ENCODE measurements at places on chromosomes 6 and 20. TPM values are rescaled to one million over a fixed set of nuclear protein-coding genes. Genes with fewer than 3 reads are reported as not detected.
A peak's percentile ranks its signal among the peaks of the same experiment; 100 is the strongest.

SUMO4 gene
- polyA plus RNA-seq = 0.47 TPM

EPPIN gene
- polyA plus RNA-seq = not detected

POU5F1 gene
- 0.41 TPM for polyA plus RNA-seq

LY6G6F gene
- not detected for polyA plus RNA-seq

ID1 gene
- 33.3 TPM for polyA plus RNA-seq

RBL1 gene
- 8.4 TPM for polyA plus RNA-seq

DNAH8 gene
- 0.45 TPM for polyA plus RNA-seq

PRL gene
- polyA plus RNA-seq = 1.6 TPM

THBS2 gene
- polyA plus RNA-seq = 48.2 TPM

ADGRB3 gene
- 1.9 TPM for polyA plus RNA-seq

ELOVL2 gene
- polyA plus RNA-seq = 2.4 TPM

HDAC2 gene
- 137 TPM for polyA plus RNA-seq

BMP5 gene
- 9.5 TPM for polyA plus RNA-seq

C20orf202 gene
- 0.55 TPM for polyA plus RNA-seq

PCSK2 gene
- polyA plus RNA-seq = 4.2 TPM

HNF4A gene
- polyA plus RNA-seq = not detected

GRCh38 chr6:126720304-126720703 lies 380.4 kb downstream of the CENPW start:
- DNase-seq = no peak

GRCh38 chr20:24580006-24580405 lies 110.6 kb downstream of the SYNDIG1 start:
- no peak for DNase-seq

- no peak for DNase-seq
These were observed 16.1 kb upstream of the DEFB129 start for GRCh38 chr20:210809-211502.

DNA sequence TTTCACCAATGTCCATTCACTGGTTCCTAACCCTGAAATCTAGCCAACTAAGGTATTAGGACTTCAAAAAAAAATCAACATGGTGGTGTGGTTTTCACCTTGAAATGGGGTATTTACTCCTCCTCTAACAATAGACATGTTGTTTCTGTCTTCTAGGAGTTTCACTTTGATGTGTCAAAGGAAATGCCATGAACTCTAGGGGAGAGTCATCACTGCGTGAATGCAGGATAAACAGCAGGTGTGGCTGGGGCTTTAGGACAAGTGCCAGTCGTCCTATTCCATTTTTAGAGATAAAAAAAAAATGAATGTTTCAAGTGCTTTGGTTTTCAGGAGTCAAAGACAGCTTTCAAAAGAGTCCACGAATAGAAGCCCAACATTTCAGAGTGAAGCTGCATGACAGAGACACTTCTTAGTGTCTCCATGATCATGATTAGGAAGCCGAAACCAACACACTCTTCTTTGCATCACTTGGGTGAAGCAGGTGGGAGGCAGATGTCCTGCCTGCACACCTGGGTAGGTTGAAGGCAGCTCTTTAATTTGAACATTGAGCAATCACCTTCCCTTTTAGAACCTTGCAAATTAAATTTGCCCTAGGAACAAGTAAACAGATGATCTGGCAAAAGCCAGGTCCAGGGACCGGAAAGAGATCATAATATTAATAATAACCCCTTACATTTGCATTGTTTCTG lies 328.5 kb upstream of the PRDM1 start:
- no peak for DNase-seq

DNA sequence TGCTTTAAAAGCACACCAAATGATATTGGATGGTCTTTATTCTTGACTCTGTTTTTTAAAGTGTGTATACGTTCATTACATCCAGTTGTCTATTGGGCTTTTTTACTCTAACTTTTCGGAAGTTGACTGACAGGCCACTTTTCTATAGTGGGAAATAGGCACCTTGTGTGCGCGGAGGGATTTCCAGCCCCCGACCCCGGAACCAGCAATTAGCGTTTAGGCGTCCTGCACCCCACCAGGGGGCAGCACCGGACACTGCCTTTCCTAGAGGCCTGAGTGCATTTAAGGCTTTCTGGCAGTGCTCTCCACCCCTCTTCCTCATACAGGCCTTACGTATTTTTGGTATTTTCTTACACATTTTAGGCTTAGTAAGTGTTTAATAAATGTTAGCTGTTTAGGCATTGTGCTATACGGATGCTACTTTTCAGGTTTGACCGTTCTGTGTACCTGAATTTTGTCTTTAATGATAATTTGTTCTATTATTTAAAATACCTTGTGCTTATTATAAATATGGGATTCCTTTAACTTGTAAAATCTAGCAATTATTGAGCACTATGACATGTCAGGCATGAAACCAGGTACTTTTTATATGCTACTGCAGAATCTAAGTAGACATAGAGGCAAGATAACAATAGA lies 231.8 kb downstream of the BCKDHB start:
- DNase-seq = peak; percentile 75

- no peak for DNase-seq
These were observed 603 bp downstream of the TASP1 start for GRCh38 chr20:13638162-13638495.

DNA sequence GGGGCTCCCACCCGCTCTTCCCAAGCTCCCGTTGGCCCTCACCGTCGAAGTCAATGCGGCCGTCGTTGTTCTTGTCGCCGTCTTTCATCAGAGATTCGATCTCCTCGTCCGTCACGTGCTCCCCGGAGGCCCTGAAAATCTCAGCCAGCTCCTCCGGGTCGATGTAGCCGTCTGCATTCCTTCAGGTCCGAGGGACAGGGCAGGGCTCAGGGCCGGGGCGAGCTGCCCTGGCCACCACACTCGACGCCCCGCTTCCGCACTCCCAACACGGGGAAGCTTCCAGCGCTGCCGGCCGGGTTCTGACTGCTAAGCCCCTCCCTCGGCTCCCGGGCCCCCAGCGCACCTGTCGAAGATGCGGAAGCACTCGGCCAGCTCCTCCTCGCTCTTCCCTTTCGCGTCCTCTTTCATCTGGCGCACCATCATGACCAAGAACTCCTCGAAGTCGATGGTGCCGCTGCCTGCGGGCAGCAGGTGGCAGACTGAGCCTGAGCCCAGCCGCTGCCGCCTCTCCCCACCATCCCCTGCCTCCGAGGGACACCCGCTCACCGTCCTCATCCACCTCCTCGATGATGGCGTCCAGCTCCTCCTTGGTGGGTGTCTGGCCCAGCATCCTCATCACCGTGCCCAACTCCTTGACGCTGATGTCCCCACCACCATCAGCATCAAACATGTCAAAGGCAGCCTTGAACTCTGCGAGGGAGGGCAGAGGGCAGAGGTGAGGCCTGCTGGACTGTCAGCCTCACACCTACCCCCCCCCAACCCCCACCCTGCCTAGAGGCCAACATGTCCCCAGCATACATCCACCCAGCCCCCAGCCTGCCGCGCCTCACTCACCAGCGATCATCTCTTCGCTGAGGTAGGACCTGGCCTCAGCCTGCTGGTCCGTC lies 2.9 kb downstream of the TNNC2 start:
- DNase-seq = no peak

GRCh38 chr6:6635291-6635690 lies 46.8 kb downstream of the LY86 start:
- no peak for DNase-seq

GRCh38 chr6:501891-502601 lies 110.5 kb downstream of the IRF4 start:
- no peak for DNase-seq

DNA sequence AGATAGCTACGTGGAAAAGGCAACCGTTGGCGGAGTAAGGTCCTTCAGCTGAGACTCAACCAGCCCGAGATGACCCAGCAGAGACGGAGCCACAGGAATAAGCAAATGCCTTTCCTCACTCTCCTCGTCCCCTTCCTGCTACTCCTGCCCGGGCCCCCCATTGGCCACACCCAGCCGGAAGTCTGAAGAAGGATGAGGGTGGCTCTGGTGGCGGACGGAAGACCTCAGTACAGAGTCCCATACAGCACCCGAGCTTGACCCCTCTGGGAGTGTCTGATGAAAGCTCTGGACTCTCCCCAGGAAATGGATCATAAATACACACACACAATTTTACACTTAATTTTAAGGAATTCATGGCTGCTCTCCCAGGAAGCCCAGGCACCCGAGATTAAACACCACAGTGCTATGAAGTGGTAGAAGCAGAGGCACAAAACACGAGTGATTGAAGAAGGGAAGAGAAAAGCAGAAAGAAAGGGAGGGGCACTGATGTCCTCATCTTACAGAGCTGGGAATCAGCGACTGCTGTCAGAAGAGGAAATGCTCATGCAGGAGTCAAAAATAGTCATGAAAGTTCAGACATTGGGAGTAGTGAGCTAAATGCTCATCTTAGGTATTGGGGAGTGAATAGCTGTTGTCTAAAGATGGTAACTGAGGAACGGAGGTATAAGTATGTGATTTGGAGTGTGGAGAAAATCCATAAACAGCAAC lies 125.6 kb downstream of the BANF2 start:
- DNase-seq = no peak

- DNase-seq = no peak
These were observed 736.1 kb downstream of the DOK5 start for GRCh38 chr20:55211481-55211880.

GRCh38 chr6:85506441-85507093 lies 56.7 kb downstream of the NT5E start:
- no peak for DNase-seq

DNA sequence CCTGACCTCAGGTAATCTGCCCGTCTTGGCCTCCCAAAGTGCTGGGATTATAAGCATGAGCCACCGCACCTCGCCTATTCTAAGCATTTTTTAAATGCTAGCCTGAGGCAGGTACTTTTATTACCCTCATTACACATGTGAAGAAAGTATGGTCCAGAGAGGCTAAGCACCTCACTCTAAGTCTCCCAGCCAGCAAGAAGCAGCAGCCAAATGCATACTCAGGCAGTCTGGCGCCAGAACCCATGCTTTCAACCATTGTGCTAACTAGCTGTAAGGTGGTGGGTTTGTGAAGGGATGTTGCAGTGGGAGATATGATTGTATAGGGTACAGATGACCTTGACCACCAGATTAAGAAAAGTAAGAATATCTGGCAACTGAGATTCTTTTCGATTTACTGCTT lies 26.1 kb upstream of the RIPOR2 start:
- no peak for DNase-seq

GRCh38 chr6:3737149-3737830 lies 14.2 kb downstream of the PXDC1 start:
- DNase-seq = no peak

DNA sequence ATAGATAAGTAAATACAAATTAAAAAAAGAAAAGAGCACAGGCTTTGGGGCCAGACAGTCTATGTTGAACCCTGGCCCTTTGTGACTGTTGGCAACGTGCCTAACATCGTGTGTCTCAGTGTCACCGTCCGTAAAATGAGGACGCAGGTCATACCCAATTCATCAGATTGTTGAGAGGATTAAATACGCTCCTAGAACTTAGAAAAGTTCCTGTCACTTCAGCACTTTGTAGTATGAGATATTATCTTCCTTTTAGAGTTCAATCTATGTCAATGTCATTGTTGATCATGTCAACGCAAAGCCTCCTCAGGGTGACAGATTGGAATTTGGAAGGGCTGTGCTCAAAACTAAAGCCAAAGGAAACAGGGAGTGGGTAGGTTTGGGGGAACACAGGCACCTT lies 21.7 kb downstream of the SERPINB1 start:
- no peak for DNase-seq

GRCh38 chr20:34112600-34113101 lies 608 bp upstream of the EIF2S2 start:
- peak; percentile 33 for DNase-seq

DNA sequence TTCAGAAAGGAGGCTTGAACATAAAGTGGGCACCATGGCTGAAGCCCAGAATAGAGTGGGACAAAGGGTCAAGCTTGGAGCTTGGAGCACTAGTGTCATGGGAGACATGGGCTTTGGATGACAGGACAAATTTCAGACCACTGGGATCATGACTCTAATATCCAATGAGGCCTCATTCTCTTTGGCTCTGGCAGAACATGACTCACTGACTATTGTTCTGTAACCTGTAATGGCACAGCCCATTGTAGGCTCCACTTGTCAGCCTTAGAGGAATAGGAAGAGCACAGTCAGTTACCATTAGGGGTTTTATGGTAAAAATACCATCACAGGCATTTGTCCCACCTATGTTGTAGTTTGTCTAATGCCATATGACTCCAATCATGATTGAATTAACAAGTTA lies 34.0 kb upstream of the MMS22L start:
- no peak for DNase-seq

GRCh38 chr6:26360451-26361416 lies 4.3 kb upstream of the BTN3A2 start:
- no peak for DNase-seq

DNA sequence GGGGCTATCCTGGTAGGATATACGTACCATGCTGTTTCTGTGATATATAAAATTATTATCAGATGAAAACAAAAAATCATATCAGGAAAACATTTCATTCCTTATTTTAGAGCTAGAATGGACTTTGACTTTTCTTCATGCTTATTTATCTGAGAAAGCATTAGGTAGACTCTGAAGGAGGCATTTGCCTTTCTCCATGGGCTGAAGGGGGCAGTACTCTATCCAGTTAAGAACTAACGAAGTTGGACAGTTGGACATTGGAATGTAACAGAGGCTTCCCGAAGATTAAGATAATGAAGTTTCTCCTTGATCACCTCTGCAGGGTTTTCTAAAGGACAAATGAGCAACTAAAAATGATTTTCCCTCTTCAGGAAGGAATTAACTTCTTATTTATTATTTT lies 233.9 kb downstream of the SAMD5 start:
- no peak for DNase-seq

- DNase-seq = no peak
These were observed 6.6 kb downstream of the UFL1 start for GRCh38 chr6:96528193-96528592.

GRCh38 chr6:16821834-16822264 lies 60.6 kb upstream of the ATXN1 start:
- DNase-seq = no peak

DNA sequence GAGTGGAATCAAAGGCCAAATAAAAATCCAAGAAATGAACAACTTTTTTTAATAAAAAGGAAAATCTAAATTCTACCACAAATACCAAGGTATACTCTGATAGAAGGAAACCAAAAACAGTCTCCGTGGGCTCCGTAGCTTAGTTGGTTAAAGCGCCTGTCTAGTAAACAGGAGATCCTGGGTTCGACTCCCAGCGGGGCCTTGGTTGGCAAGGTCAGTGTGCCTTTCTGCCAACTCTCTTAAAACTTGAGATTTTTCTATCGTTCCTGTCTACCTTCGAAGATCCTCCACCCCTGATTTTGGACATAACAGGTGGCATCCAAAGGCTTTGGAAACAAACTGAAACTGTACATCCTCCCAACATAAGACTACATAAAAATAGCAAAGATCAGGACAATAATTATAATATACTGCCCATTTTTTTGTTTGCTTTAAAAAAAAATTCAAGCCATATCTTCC lies 197.9 kb downstream of the TRIM27 start:
- no peak for DNase-seq

DNA sequence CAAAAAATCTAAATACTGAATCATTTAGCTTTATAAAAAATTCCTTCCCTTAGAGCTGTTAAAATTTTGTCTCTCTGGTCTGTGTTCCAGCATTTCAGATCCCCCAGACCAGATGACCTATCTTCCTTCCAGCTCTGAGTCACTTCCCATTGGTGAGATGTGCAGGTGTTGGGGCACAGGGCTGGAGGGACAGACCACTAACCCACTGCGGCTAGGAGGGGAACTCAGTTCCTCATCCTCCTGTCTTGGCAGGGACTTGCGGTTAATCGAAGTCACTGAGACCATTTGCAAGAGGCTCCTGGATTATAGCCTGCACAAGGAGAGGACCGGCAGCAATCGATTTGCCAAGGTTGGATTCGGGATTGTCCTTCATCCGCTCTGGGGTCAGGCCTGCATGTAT lies 6.0 kb downstream of the CNPY3 start:
- no peak for DNase-seq

- no peak for DNase-seq
These were observed 239.8 kb downstream of the TBX18 start for GRCh38 chr6:84524636-84525035.
